NCI-H524 treated with DMSO at 0.1 percent for 48 hours (cell line): ENCODE measurements at places on chromosomes 11 and 22.

- DNase-seq = no peak
These were observed 163.6 kb upstream of the B3GAT1 start for GRCh38 chr11:134575504-134576230.

DNA sequence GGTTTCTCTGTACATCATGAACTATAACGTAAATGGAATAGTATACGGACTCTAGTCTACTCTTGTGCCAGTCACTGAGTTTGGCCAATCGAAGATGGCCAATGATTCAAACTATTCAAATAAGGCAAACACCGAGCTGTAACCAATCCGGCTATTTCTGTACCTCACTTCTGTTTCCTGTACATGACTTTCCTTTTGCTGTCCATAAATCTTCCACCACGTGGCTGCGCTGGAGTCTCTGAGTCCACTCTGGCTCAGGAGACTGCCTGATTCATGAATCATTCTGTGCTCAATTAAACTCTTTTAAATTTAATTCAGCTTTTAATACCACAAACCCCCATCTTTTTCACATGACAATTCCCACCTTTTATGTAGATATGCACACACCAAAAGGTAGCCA lies 1.5 kb upstream of the JAML start:
- DNase-seq = no peak

DNA sequence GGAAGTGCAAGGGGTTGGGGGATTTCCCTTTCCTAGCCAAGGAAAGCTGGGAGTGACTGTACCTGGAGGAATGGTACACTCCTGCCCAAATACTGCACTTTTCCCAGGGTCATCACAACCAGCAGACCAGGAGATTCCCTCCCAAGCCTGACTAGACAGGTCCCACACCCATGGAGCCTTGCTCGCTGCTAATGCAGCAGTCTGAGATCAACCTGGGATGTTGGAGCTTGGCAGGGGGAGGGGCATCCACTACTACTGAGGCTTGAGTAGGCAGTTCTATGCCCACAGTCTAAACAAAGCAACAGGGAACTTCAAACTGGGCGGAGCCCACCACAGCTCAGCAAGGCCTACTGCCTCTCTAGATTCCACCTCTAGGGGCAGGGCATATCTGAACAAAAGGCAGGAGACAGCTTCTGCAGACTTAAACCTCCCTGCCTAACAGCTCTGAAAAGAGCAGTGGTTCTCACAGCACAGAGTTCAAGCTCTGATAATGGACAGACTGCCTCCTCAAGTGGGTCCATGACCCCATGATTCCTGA lies 58.5 kb downstream of the SLC22A9 start:
- no peak for DNase-seq

GRCh38 chr11:849104-849824 lies 6.6 kb downstream of the TSPAN4 start:
- DNase-seq = no peak

DNA sequence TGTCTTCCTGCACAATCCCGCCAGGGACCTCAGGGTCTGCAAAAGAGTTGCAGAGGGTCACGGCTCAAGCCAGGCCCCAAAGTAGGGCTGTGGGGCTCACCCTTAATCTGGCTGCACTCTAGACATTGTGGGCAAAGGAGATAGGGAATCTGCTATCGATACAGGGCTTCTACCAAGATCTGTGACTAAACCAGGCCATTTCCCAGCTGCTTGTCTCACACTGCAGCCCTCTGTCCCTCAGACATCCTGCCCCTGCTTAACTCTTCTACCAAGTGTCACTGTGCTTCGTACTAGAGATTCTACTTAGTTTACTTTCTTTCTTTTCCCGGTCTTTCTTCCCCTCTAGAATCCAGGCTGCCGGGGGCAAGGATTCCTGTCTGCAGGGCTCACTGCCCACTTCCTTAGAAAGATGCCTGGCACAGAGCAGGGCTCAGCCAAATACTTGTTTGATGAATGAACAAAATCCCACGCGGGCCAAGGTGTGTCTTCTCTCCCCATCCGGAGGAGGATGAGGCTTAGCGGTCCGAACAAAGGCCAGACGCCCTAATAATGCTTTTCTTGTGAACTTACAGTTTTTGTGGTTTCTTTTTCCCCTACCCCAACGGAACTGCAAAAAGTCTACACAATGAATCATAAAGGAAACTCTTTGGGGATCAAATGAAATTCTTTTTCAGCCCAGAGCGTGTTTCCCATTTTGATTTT lies 61.3 kb upstream of the ANO1 start:
- no peak for DNase-seq

DNA sequence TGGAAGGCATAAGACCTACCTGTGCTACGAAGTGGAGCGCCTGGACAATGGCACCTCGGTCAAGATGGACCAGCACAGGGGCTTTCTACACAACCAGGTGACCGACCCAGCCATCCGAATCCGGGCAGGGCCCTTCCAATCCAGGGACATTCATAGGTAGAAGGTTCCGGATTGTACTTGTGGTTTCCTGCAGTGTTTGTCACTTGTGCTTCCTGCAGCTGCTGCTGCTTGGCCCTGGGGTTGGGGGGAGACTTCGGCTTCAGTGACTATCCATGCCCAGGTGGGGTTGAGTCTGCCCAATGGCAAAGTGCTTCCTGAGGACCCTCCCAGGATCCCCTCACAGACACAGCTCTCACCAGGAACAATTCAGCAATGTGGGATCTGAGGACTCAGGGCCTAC lies 2.2 kb downstream of the APOBEC3A start:
- no peak for DNase-seq

DNA sequence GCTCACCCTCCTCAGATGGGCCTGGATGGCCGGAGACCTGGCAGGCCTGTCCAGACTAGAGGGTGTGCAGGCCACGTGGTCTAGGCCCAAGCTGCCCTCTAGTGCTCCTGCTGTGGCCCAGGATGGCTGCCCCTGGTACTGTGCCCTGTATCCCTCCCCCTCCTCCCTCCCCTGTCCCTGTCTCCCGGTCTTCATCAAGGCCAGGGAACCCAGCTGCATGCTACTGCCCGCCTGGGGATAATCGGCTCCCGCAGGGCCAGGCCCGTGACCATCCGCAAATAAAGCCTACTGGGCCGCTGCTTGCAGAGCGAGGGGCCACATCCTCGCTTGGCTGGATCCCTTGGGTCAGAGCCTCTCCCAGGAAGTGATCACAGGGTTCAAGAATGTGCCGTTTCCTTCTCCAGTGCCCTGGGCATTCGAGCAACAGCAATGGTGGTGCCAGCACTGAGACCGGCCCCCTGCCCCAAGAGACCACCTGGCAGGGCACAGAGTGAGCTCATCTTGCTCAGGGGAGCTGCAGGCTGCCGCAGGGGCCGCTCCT lies 51.1 kb downstream of the WNT7B start:
- no peak for DNase-seq

- DNase-seq = no peak
These were observed 11.8 kb downstream of the TBC1D10A start for GRCh38 chr22:30314915-30315314.

GRCh38 chr22:37559521-37559900 lies 769 bp upstream of the CDC42EP1 start:
- DNase-seq = no peak

DNA sequence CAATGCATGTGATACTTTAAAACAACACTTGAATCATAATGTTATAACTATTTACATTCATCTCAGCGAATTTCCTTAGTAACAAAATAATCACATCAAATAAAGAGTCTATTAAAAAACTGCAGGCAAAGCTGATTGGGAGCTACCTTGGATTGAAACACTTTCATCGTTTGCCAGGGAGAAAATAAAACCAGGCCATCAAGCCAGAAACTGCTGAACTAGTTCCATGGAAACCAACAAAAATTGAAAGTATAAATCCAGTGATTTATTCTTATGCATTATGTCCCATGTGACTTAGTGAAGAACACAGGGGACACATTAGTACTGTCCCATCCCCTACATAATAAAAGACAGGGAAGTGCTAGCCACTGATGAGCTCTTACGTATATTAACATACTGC lies 21.7 kb downstream of the SLC35F2 start:
- no peak for DNase-seq

DNA sequence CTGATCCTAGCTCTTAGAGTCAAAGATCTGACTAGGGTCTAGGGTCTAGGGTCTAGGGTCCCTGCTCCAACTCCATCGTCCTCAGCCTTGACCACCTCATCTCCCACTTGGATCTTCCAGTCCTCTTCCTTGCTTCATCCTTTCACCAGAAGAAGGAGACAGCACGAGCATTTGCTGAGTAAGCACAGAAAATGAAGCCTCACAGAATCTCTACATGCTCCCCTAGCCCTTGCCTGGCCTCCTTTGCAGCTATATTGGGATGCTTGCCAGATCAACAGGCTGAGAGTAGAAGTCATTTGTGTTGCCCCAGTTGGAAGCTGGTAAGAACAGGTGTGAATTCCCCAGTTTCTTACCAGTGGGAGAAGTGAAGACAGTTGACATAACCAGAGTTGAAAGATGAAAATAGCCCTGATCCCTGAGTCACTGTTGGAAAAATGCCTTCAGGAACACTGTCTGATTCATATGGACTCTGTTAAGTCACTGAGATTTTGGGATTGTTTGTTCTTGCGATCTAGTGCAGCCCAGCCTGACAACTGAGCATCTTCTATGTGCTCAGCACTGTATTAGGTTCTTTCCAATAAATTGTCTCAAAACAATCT lies 552.5 kb downstream of the INSC start:
- DNase-seq = no peak

DNA sequence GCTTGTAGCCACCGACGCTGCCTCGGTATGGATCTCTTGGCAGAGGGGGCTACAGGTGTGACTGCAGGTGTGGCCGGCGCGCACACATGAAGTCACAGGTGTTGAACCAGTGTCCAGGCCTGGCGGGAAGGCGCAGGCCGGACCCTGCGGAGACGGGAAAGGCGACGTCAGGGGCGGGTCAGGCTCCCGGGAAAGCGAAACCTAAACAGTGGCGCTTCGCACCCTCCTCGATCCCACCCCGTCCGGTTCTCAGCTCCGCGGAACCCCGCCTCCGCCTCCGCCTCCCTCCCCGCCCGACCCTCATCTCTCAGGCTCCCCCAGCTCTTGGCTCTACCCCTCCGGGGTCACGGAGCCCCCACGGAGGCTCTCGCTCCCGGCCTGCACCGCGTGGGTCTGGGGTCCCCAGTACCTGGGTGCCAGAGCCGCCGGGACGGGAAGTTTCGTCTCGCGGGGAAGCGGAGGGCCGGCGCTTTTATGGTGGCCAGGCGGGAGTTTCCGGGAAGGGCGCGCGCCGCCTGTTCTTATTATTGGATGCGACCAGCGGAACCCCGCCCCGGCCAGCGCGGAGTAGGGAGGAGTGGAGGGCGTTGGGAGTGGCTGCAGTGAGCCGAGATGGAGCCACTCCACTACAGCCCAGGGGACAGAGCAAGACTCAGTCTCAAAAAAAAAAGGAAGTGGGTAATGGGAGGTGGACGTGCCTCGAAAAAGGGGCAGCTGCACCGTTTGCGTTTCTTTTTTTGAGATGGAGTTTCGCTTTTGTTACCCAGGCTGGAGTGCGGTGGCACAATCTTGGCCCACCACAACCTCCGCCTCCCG lies at the start of gene IRF7:
Gene IRF7 (minus strand): TSS at position 447 of the 816 bp plus-strand sequence. CDS start 586 bp downstream, outside the sequence.
- DNase-seq = no peak

DNA sequence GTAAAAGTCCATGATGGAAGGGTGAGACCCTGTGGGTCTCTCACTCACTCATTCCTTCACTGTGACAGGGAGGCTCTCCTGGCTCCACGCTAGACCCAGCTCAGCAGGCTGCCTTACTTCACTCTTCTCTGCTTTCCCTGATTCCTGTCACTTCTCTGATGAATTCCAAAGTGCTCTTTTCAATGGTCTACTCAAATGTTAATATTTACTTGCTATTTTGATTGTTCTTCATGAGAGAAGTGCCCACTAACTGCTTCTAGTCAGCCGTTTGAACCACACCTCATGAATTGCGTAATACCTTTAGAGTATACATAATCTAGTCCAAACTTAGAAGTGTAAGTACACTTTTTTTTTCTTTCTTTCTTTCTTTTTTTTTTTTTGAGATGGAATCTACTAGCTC lies 1350.2 kb upstream of the RAG2 start:
- DNase-seq = no peak

DNA sequence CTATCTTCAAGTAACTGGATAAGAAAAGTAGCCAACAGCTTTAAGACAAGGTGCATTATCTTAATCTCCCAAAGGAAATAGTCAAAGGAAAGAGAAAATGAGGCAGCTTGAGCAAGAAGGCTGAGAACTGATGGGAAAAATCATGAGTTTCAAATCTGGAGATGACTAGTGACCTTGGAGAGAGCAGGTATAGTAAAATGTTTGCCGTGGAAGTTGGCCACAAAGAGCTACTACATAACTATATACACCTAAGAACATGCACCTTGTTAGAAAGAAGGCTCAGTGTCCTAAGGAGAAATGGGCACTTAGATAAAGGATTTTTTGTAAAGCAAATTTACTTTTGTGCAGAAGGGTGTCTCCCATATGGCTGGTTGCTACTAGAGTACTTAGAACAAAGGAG lies 80.8 kb upstream of the FSHB start:
- no peak for DNase-seq

- no peak for DNase-seq
These were observed 921 bp upstream of the NUCB2 start for GRCh38 chr11:17275400-17276235.

GRCh38 chr11:40417627-40418026 lies 1041.8 kb downstream of the LRRC4C start:
- DNase-seq = no peak

GRCh38 chr11:10588904-10589303 lies 20.4 kb upstream of the LYVE1 start:
- no peak for DNase-seq

GRCh38 chr11:8060801-8061554 lies 20.0 kb upstream of the TUB start:
- no peak for DNase-seq

DNA sequence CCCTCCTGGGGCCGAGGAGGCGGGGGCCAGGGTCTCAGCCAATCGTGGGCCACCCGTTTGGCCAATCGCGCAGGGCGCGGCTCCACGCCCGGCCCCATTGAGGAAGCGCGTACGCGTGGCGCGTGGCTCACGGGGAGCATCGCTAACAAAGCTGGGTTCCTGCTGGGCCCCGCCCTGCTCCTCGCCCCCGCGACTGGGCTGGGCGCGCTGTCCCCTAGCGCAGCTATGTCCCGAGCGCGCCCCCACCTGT lies 614 bp upstream of the ASCL2 start:
- no peak for DNase-seq

GRCh38 chr11:113487622-113488021 lies 12.4 kb upstream of the DRD2 start:
- no peak for DNase-seq

DNA sequence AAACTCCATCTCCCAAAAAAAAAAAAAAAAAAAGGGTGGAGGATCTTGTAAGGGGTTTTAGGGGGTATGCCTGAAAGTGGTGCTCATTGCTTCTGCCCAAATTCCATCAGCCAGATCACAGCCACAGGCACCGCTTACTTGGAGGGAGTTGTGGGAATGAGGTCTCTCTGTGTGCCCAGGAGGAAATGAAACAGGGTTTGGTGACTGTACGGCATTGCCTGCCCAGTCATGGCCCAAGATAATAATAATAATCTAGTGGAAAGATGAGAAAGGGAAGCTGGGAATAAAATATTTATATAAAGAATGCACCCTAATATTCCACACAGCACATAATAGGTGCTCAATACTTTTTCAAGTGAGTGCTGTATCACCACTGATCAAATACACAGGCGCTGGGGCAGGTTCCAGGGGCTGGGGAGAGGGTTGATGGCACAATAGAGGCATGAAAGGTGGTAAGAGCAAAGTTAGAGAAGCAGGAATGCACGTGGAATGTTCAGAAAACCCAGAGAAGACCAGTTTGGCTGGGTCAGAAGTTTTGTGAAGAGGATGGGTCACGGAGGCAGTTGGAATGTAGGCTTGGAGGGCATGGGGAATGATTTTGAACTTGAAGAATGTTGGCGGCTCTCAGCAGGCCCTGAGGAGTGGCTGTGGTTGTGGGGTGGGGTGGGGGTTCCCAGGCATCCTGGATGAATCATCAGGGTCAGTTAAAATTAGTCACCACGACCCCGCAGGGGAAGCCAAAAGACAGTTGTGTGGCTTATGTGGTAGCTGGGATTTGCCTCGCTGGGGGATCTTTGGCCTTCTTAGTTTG lies 12.5 kb upstream of the MB start:
- no peak for DNase-seq
